ENCODE measurements at places on chromosomes 3 and 15.

- peak; percentile 54 for DNase-seq
Observed at GRCh38 chr3:59052803-59053411, 3.1 kb upstream of the CFAP20DC start.

- no peak for DNase-seq
Observed at GRCh38 chr3:39140341-39140971, 12.9 kb downstream of the CSRNP1 start.

DNA sequence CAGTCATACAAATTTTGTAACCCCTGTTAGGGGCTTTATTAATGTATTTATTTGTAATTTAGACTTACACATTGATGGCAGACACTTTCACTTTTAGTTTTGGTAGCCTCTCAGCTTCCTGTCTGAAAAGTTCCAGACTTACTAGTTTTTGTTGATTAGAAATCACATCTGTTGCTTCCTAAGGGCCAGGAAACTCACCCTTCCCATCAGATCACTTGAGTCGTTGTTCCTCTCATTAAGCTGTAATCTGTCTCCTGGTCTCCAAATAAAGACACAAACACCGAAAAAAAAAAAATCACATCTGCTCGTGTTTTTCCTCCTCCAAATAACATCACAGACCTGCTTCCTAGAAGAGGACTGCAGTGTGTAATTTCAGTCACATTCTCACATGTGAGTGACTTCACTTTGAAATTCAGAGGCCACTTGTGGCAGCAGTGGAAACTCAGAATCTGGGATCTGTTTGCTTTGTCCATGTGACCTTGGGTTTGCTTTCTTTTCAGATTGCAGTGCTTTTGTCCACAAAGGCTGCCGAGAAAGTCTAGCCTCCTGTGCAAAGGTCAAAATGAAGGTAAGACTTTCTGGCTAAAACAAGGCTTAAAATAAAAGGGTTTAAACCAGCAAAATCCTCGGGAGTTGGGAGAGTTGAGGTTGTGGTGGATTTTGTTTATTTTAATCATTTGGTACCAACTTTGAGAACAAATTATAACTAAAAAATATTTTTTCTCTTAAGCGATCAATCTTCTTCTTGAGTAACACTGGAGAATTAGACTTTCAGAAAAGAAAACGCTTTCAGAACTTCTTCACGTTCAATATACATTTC is 87.0 kb downstream of the KLHL25 start:
- DNase-seq, result no peak

- no peak for DNase-seq
Observed at GRCh38 chr15:85517086-85517485, 136.7 kb downstream of the AKAP13 start.

DNA sequence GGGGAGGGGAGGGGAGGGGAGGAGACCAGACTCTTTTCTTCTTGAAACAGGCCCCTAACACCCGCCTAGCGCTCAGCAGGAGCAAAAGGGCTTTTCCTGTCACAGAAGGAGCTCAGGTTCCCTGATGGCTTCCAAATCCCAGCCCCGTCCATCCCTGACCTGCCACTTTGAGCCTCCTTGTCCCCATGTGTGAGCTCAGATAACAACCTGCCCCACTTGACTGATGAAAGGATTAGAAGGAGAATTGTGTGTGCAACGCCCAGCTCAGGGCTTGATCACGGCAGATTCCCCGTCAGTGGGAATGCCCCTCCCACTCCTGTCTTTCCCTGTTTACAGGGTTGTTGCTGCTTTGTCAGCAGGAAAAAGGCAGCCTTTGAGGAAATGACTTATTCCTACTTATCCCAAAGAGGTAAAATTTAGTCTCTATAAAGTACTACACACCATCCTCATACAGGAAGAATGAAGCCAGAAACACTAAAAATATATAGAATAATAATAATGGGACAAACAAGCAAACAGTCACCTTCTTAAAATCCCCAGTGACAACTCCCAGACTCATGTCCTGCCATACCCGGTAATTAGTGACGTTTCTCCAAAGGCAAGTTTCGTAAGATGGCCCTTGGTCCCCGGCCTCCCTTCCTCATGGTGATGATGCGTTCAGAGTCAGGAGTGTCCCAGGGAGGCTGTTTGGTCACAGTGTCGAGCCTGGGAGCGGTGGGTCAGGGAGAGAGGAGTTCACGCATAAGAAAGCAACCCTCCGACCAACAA is 6.1 kb upstream of the LRRC15 start:
- no peak for DNase-seq

DNA sequence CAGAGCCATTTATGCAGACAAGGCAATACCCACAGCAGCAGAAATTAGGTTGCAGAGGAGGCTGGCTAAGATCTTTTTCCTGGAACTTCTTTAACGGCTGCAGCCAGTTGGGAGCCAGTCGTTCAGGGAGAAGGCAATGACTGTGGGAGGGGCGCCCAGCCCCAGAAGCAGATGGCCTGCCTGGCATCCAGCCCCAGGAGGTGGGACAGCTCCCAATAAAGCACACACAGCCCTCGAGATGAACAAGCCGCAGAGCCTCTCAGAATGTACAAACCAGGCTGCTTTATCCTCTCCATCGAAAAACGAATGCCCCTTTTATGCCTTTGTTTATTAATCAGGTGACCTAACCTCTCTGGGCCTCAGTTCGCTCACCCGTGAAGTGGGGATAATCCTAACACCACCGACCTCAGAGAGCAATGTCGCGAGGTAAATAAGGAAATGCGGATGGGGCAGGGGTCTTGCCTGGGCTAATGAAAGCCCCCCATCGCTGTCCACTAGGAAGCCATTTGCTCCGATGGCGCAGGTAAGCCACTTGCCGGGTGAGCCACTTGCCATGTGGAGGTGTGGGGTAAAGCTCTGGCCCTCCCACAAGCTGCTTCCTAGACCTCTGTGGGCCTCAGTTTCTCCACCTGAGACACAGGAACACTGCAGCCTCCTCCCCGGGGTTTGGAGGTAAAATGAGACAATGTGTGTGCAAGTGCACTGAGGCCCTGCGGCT is 35.8 kb downstream of the MGLL start:
- peak; percentile 43 for DNase-seq

DNA sequence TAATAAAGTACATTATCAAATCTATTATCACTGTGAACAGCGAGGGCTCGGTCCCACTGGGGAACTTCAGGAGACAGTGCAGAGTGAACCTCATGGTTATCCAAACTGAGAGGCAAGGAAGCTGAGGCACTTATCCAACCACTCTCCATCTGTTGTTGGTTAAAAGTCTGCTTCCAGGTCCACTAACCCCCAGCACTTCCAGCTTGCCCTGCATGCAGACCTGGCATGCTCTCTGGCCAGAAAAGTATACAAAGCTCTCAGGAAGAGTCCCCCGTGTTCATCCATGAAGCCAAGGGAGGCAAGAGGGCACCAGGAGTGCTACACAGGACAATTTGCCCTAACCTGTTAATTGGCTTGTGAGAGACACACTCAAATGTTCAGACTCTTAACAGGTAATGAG is 36.0 kb downstream of the FBN1 start:
- DNase-seq, result no peak

DNA sequence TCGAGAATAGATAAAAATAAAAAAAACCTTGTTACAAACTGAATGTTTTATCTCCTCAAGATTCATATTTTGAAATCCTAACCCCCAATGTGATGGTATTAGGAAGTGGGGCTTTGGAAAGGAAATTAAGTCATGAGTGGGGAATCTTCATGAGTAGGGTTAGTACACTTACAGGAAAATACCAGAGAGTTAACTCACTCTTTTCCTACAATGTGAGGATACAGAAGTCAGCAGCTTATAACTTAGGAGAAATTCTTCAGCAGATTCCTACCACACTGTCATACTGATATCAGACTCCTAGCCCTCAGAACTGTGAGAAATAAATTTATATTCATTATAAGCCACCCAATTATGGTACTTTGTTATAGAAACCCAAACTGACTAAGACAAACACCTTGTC is 453.1 kb downstream of the GBE1 start:
- no peak for DNase-seq

DNA sequence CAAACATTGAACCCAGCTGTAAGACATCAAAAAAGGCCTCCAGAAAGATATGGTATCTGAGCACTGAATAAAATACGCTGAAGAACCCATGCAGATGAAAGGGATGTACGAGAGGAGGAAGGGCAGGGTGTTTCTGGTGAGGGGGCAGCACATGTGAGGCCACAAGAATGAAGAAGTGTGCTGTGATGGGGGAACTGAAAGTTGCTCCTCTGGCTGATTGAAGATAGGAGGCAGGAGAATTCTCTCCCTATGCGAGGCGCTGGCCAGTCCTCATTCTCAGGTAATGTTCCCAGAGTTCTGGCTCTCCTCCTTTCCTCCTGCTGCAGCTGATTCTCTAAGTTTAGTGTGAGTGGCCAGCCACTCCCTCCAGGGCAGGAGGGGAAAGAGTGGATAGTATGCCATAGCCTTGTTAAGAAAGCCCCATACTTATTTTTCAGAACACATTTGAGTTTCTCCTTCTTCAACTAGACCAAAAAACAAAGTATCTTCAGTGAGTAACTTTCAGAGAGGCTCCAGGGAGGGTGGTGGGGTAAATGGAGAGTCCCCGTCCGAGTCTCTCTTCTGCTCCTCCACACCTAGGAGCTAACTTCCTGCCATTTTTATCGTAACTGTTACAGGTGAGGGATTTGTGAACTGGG is 26.9 kb upstream of the MYO1E start:
- no peak for DNase-seq

GRCh38 chr3:45244356-45244755 is 18.3 kb upstream of the TMEM158 start:
- DNase-seq, result no peak

DNA sequence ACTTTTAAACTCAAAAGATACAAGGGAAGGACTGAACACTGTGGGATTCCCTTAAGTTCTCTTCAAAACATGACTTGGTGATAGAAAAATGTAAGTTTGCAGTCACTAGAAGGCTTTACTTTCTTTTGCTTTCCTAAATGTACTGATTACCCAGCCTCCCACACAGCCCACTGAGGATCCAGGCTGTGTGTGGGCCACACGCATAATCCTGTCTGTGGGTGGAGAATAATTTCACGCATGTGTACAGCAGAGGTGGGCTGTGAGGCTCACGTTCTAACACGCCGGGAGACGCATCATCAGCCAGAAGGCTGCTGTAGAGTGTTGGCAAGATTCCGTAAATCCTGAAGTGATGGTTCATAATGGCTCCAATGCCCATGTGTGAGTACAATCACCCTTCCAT is 165.5 kb downstream of the CLSTN2 start:
- DNase-seq, result no peak

DNA sequence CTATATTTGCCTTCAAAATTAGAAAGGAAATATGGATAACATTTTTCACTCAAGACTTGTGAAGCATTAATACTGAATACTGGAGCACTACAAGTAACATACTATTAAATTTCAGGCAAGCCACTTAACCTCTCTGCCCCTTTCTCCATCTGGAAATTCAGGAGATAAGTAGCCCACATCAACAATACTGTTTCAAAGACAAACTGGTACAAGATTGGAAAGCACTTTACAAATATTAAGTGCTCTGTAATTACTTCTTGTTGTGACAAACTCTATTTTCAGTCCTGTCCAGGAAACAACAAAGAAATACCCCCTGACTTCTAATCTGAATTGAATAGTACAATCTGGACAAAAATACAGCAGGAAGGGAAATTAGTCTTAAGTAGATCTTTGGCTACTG is 49.3 kb downstream of the TMEM212 start:
- DNase-seq, result no peak

- no peak for DNase-seq
Observed at GRCh38 chr3:30418443-30418842, 188.0 kb upstream of the TGFBR2 start.

DNA sequence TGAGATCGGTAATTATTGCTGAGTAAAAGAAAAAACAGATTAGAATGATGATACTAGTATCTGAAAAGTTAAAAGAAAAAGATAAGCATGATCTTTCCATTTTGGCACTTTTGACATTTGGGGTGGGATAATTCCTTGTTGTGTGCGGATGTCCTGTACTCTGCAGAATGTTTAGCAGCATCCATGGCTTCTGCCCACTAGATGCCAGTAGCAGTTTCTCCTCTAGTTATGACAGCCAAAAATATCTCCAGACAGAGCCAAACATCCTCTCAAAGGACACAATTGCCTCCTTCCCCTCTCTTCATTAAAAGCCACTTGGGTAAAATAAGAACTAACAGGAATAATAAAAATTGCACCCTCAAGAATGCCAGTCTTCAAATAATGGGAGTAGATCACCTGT is 468.8 kb upstream of the GRM7 start:
- no peak for DNase-seq

DNA sequence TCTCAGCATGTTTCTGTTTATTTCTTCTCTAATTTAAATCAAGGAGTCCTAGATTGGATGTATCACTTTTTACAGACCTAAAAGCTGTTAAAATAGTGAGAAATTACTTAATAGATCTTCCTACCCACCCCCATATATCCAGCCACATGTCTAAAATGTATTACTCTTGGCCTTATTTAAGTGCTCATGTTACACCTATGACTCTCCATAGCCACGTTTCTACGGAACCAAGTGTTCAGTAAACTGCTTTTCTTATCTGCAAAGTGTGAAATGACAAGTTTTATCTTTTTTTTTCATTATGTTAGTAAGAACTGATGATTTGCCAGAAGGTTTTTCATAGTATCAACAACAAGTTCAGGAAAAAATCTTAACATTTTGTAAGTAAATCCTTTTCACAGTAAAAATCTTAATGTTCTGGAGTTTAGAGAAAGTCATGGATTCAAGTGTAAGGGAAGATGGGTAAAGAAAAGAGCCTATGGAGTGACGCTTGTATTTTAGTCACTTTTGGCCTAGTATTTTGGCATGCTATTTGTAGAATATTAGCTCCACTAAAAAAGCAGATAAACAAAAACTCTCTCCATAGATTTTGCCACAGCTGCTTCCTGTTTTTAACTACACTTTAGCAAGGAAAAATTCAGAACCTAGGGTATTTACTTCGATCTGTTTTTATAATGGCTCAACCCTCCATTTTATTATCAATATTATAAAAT is 41.2 kb upstream of the IGSF10 start:
- no peak for DNase-seq

DNA sequence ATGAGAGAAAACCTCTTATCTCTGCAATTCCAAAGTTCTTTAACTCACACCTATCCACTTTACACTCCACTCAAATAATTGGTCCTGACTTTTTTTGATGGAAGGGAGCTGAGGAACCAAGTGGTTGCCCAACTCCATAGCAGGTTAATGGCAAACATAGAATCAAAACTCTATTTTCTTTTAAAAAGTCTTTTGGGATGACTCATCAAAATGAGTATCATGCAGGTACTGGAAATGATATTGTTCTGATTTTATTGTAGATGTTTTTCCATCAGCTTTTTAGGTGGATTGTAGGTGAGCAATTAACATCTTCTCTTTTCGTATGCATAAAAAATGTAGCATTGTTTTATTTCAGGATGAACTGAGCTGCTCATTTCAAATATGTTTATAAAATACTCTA is 239.5 kb downstream of the SATB1 start:
- no peak for DNase-seq

DNA sequence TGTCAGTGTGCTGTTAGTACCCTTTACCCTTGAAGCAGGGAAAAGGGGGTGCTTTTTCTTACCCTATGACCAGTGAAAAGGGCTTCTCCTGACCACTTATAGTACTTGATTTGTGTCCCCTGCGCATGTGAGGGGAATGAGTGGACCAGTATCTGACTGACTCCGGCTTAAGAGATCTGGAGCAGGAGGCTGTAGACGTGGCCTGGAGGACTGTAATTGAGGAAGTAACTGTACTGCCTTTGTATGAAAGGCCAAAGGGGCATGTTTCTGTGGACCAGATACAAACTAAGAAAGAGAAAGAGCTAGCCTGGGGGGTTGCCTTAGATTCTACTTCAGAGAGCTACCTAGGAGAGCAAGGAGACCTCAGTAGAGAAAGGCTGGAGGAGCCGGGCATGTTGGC is 89.9 kb upstream of the TBL1XR1 start:
- DNase-seq, result no peak

GRCh38 chr15:49235446-49236124 is 65.5 kb downstream of the GALK2 start:
- DNase-seq, result peak; percentile 55

Measured in SJCRH30 (cell line).